ENCODE measurements at places on chromosomes 16 and 17.

DNA sequence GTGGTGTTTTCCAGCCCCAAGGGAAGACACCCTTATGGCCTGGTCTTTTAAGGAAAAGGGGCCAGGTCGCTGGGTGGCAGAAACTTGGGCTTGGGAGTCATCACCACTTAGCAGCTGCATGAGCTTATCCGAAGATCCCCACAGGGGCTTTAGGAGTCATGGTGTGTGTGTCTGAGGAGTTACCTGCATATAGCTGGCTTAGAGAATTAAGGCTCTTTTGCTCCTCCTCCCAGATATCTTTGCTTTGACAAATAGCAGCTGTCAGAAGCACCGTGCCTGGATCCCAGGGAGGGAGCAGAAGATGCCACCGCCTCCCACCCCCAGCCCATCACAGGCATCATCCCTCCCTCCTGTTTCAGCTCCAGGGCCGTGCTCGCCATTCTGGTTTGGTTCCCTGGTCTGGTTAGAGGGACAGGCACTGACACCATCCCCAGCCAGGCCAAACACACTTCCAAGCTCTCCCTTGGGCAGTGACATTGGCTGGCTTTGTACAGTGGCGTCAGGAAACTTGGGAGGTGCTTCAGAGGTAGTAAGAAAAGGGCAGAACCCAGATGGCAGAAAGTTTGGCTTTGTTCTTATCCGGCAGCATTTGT, 17.4 kb downstream of the LDHD start:
- no peak for DNase-seq

GRCh38 chr16:51685498-51685897, 534.4 kb upstream of the SALL1 start:
- no peak for DNase-seq

GRCh38 chr16:50888486-50889261, 146.8 kb downstream of the CYLD start:
- no peak for DNase-seq

- no peak for DNase-seq
These were observed 118.4 kb upstream of the IRX5 start for GRCh38 chr16:54812229-54812628.

DNA sequence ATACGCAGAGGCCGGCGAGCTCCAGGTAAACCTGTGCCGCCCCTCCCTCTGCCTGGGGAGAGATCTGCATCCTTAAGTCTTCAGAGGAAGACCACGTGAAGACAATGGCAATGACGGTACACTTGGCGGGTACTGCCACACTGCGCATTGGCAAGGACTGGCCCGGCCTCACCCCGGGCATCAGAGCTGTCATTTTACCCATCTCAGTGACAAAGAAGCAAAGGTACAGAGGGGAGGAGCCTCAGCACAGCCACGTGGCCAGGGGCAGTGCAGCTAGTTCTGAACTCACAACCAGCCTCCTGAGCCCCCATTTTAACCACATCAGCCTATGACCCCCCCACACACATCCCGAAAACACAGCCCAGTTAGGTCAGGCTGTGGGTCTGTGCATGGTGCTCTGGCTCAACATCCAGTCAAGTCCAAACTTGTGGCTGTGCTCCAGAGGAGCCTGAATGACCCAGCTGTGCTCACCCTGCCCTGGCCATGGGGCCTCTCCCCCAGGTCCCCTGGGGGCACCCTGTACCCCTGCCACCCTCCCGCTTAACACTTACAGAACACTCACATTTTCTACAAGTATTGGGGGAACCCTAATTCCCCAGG, 80.6 kb downstream of the C16orf95 start:
- DNase-seq, result no peak
